ENCODE measurements at places on chromosomes 2 and 18.

GRCh38 chr18:53920312-53921075 lies 304.0 kb downstream of the MBD2 start:
- no peak for DNase-seq

DNA sequence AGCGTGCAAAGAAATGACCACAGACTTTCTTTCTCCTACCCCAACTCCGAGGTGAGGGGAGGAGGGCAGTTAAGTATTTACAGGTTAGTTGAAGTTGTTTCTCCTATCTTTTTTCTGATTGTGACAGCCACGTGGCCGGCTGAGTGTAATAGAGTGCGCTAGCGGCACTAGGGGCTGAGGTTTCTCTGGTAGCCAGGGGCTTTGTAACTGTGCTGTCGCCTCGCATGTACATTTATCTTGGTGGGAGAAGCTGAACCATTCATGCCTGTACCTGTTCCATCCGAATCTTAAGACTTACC lies 214.1 kb upstream of the STON1 start:
- DNase-seq: peak; percentile 69

GRCh38 chr2:25255745-25256487 lies 85.8 kb downstream of the DNMT3A start:
- DNase-seq: no peak

- DNase-seq: no peak
Measured at GRCh38 chr2:3667151-3667631, 9.2 kb downstream of the ALLC start.

Measured in activated CD4-positive, alpha-beta T cell treated with anti-CD3 and anti-CD28 coated beads for 36 hours (primary cell).